ENCODE measurements at places on chromosomes 3 and 15.

DNA sequence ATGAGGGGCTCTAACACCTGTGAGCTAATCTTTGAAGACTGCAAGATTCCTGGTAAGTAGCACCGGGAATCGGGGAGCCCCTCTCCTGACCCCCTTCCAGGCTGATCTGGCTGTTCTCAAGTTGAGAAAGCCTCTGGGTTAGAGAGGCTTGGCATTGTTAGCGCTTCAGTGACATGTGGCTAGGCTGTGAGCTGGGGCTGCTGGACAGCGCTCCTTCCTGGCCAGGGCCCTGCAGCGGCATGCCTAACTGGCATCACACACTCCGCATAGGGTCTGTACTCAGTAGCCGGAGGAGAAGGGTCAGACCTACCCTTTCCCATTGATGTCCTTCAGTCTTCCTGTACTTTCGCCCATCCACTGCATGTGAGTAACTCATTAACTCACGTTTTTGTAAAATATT lies 7.4 kb downstream of the IVD start:
- DNase-seq, result no peak

DNA sequence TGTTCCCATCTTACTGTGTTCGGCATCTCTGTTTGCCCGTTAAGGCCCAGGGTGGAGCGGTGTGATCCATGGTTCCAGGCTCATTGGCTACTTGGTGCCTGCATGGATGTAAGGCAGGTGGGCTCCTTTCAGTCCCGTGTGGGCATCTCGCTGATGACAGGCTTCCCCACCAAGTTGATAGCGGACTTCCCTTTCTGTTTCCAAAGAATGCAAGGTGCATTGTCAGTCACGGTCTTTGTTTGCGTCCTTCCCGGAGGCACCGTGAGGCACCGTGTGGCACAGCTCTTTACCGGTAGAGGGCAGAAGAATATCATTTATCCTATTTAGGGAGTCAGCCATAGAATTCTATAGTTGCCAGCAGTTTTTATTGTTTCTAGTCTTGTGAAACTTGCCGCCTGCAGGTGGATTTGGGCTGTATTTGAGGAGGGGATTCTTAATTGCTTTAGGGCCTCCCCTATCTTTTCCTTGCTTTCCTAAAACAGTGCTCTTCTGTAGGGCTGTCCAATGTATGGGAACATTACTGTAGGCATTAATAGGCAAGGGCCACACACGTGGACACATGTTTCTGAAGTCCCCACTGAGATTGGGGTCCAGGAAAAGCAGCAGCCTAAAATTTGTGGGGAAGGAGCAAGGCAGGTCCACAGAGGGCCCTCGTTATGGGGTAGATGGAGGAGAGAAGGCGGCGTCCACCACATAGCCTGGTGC lies 244.1 kb downstream of the SLCO3A1 start:
- no peak for DNase-seq

- DNase-seq, result no peak
Measured at GRCh38 chr3:16270855-16271254, 5.8 kb downstream of the OXNAD1 start.

GRCh38 chr3:112651516-112651915 lies 10.6 kb upstream of the CCDC80 start:
- no peak for DNase-seq

DNA sequence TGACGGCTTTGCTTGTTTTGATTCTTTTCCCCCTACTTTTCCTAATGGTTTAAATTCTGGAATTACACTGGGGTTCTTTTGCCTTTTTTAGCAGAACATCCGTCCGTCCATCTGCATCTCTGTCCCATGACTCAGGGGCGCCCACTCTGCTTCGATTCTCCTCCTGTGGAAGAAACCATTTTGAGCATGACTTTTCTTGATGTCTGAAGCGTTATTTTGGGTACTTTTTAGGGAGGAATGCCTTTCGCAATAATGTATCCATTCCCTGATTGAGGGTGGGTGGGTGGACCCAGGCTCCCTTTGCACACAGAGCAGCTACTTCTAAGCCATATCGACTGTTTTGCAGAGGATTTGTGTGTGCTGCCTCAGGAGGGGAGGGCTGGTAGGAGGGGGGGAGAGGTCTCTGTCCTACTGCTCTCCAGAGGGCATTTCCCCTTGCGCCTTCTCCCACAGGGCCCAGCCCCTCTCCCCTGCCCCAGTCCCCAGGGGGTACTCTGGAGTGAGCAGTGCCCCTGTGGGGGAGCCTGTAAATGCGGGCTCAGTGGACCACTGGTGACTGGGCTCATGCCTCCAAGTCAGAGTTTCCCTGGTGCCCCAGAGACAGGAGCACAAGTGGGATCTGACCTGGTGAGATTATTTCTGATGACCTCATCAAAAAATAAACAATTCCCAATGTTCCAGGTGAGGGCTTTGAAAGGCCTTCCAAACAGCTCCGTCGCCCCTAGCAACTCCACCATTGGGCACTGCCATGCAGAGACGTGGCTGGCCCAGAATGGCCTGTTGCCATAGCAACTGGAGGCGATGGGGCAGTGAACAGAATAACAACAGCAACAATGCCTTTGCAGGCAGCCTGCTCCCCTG lies 19.5 kb upstream of the BSN start:
- peak; percentile 9 for DNase-seq

DNA sequence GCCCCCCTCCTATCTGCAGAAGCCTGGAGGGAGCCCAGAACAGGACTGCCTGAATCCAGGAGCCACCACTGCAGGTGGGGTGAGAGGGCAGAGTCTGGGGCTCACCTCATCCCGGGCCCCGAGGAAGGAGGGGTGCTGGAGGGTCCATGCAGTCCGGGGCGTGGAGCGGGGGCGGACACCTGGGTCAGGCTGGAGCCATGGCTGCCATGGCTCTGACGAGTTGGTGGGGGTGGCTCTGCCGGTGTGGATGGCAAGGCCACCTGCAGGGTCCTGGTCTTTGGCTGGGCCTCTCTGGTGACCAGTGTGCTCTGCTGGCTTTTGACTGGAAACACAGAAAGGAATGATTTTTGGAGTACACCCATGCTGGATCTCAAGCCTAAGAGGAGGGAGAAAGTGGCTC lies 47.4 kb downstream of the DZIP1L start:
- no peak for DNase-seq

DNA sequence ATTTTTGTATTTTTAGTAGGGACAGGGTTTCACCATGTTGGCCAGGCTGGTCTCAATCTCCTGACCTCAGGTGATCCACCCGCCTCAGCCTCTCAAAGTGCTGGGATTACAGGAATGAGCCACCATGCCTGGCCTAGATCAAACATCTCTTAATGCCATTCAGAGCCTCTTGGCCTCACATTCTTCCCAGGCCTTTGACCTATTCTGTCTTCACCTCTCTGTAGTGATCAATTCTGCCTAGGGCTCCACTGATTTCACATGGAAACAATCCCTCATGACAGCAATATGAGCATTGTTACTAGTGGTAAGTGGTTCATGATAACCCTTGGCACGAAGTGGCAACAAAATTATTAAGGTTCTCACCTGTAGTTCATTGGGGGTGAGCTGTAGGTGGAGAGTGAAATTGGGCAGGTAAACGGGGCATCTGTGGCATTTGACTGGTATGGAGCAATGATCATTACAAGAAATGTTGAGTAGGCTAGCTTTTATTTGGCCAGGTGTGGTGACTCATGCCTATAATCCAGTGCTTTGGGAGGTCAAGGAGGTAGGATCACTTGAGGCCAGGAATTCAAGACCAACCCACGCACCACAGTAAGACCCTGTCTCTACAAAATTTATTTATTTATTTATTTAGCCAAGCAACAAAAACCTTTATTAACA lies 4.8 kb upstream of the ARPIN start:
- no peak for DNase-seq

DNA sequence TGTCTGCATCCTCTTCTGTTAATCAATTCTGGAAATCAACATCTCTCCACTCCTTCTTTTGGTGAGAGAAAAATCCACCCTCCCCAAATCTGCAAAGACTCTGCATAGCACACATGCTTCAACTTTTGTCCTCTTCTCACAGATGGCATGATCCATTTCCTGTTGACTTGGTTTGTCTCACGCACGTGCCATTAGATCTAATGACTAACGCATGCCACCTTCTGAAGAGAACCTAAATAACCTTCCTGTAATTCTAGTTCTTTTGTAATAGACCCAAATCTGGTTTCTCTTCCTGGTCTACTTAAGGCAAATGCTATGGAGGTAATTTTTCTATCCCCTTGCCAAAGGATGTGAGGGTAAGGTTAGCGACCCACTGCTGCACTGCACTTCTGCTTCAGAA lies 51.0 kb upstream of the ATOSA start:
- no peak for DNase-seq

- no peak for DNase-seq
Measured at GRCh38 chr15:74773329-74773728, 8.6 kb upstream of the CSK start.

- no peak for DNase-seq
Measured at GRCh38 chr3:54427501-54427900, 305.1 kb downstream of the CACNA2D3 start.

GRCh38 chr15:95032156-95032555 lies 800.8 kb downstream of the MCTP2 start:
- DNase-seq, result no peak

GRCh38 chr3:50436114-50436674 lies 67.2 kb downstream of the CACNA2D2 start:
- DNase-seq, result peak; percentile 28

Measured in NCI-H1930 (cell line).